ENCODE measurements at places on chromosomes 3 and 15.
A peak's percentile ranks its signal among the peaks of the same experiment; 100 is the strongest.

DNA sequence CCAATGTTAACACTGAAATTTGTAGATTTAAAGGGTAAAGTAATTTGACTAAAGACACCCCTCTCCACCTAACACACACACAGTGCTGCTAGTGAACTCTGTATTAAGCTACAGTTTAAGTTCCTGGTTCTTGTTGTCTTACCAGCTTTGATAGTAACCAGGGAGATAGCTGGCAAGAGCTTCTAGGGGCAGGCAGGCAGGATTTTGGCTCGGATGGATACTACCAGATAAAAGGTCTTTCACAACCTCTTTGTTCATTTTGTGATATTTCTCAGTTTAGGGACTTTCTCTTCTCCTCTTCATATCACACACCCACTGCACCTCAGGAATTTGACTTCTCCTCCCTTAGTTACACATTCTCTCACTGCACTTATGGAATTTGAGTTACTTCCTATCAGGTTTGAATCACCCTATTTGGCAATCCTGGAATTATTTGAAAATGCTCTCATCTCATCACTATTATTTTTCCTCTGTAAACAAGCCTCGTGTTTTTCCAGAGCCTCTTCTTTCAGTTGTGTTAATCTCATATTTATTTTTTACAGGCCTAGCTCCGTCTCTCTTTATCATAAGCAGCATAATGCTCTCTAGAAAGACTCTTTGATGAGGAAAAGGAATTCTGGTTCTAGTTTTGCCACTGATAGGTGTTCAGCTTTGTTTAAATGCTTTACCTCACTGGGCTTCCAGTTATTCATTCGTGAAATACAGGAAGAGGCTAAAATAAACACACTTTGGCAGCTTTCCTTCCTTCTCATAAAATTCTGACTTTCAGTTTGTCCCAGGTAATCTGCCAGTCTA lies 23.0 kb upstream of the CLDN1 start:
- peak; percentile 100 for DNase-seq

DNA sequence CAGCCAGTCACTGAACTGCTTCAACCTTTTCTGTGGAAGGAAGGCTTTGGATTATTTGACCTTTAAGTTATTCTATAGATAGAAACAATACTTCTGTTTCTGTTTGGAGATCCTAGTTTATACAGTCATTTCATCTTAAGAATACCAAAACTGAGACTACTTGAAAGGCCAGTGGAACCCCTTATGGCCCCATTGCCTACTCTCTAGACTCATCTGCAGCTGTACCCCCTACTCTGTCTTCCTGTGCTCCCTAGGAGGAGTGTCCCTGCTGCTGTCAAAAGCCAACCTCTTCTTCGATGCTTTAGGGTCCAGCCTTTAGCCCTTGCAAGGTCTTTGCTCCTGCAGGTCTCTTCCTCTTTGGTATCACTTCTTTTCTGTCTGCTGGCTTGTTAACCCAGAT lies 169.6 kb downstream of the EDEM1 start:
- DNase-seq = no peak

DNA sequence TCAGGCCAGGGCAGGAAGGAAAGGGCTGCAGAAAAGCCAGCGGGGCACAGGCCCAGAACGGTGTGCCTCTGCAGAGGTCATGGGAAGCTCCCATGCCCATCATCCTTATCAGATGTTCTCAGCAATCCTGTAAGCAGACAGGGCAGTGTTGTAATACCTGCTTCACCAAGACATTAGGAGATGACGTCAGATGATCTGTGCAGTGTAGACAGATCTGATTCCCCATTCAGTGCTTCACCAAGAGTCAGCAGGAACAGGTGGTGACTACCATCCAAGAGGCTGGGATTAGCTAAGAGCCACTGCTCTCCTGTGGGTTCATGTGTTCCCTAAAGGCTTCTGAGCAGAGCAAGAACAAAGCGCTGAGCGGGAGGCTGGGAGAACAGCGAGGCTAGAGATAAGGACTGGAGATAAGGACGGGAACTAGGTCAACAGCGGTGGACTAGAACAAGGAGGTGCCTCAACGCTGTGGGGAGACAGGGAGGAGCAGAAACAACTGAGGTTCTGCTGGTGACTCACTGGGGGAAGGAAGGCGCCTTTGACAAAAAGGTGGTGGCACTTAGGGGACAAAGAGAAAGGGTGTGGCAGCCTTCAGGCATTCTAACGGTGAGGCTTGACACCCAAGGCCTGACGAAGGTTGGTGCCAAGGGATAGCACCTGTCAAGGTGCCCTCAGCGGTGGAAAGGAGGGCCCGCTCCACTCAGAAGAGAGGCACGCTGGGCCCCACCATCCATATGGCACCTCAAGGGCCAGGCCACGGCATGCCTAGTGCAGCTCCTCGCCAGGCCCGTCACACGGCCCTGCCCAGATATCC lies 28.4 kb downstream of the CCDC12 start:
- peak; percentile 57 for DNase-seq

DNA sequence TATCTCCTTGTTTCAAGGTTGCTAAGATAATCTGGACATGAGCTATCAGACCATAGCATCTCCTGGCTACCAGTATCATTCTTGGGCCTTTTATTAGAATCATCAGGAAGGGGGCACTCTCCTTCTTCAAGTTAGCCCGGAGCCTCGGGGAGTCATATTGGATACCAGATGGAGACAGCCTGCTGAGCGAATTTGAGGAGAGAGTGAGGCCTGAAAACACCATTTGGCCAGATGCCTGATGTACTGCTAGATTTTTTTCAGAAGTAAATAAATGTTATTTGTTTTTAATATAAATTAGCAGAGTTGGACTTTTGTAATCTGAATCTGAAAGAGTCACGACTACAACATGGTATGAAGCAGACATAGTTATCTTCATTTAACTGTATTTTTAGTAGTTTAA lies 848.6 kb downstream of the IGSF11 start:
- no peak for DNase-seq
